ENCODE measurements at places on chromosomes 1 and 21.

- DNase-seq = no peak
Observed at GRCh38 chr1:2248854-2249558, 20.9 kb downstream of the SKI start.

DNA sequence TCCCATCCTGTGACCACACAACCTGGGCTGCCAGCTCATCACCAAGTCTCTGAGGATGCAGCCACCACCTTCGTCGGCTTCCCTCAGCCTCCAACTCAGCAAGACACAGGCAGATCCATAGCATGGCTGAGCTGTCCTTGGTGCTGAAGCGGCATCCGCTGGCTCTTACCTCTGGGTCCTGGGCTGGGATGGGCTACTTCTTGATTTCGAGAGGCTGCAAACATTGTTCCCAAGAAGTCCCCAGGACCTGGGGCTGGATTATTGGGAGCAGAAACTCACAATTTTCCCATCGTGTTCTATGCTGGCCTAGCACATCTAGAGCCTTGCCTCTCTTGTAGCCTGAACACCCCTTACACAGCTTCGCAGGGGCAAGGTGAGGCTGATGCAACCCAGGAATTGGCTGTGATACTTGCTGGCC, 24.9 kb upstream of the C1QA start:
- DNase-seq = peak; percentile 40

DNA sequence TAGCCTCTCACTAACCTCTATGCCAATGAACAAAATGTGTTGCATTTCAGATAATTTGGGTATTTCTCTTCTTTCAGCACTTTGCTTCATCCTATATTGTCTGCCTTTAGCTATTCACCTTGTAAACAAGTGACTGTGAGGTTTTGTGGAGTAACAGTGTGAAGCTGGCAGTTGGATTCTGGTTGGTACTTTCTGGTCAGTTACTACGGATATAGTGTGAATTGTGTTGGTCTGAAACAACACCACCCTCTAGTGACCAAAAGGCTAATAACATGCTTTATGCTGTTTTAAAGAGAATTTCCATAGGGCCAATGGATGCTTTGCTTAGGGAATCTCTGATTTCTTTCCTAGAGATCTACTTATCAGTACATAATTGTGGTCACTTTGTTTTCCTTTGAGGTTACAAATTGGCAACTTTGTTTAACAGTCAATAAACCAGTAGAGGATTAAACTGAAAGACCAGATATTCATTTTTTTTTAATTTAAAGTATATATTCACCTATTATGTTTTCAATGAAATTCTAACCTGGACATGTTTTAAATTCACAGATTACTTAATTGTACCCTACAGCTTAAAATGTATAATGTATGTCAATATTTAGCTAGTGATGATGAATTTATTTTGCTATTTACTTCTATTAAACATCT, 2.5 kb upstream of the PTGER3 start:
- peak; percentile 82 for DNase-seq

DNA sequence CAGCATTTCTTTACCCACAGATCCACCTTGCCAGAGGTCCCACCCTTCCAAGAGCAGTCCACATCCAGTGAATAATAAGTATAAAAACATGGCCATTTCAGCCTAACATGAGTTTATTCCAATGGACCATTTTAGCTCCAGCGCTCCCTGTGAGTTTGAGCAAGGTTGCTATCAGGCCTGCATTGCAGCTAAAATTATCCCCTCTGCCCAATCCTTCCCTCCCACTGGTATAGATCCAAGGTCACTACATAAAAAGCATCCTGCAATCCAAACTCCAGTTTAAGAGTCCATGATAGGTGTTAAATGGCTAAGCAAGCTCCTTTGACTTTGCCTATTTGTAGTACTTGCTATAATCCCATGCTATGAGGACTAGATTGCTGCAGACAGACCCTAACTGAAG, 35.6 kb downstream of the SLC5A9 start:
- DNase-seq = no peak

DNA sequence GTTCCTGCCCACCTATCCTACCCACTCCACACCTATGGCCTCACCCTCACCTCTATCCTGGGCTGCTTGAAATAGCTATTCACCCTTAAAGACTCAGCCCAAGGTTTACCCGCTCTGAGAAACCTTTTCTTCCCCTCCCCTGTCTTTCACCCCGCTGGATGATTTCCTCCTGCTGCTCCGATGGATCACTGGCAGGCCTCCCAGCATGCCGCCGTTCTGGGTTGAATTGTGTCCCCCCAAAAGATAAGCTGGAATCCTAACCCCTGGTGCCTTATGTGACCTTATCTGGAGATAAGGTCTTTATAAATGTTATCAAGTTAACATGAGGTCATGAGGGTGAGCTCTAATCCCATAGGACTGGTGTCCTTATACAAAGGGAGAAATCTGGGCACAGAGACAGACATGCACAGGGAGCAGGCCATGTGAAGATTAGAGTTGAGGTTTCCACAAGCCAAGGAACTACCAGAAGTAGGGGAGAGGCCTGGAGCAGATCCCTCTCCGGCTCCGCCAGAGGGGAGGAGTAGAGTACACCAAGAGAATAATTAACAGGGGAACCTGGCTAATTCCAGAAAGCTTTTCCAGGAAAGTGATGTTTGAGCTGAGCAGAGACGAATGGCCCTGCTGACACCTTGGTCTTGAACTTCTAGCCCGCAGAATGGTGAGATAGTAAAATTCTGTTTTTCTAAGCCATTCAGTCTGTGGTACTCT, 110.0 kb upstream of the SERBP1 start:
- DNase-seq = no peak

- no peak for DNase-seq
Observed at GRCh38 chr1:179143322-179143721, 61.5 kb downstream of the TOR3A start.

GRCh38 chr1:44421446-44421884, 16.4 kb downstream of the RNF220 start:
- no peak for DNase-seq

DNA sequence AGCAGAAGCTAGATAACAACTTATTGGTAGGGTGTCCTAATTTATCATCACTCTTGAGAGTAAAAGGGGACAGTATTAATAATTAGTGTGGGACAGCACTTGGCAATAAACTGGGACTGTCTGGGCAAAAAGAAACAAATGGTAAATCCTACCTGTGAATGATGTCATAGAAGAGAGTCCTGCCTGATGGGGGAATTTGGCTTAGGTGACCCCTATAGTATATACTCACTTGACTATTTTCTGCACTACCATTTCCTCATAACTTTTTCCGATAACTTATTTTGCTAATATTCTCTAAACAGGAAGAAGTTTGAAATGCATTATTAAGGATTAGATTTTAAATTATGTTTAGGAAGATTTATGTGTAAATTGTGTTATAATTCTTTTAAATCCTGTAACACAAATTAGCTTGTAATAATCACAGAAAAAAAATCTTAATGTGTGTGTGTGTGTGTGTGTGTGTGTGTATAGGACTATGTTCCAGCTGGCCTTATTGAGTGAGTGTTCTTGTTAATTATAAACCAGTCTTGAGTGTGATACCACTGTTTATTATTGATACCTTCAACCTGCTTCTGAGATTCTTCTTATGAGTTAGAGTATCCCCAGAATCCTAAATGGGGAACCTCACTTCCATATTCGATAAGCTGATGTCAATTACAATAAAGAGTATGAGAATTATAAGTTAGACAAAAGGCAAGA, 144.2 kb upstream of the C1orf105 start:
- no peak for DNase-seq

GRCh38 chr1:7250176-7250575, 464.9 kb downstream of the CAMTA1 start:
- no peak for DNase-seq

- no peak for DNase-seq
Observed at GRCh38 chr1:22210176-22210575, 67.3 kb upstream of the WNT4 start.

DNA sequence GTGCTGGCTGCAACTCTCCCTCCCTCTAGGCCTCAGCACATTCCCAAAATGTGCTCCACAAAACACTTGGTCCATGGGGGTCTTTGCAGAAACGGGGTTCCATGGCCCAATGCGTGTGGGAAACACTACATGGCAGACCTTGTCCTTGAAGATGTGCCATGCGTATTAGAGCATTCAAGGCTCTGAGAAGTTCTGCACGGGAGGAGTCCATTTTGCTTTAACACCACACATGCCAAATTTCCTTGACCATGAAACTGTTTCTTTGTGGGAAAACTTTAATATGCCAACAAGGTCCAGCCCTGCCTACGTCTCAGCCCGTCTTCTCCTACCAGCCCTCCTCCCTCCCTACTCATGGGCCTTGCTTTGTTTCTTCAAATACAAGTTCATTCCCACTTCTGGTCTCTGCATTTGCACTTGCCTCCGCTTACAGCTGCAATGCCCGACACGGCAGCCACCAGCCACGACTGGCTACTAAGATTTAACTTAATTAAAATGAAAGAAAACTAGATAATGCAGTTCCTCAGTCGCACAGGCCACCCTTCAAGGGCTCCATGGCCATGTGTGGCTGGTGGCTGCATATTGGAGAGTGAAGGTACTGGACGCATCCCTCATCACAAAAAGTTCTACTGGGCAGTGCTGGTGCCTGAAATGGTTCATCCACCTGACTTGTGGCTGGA, 19.2 kb upstream of the TAS1R2 start:
- no peak for DNase-seq

DNA sequence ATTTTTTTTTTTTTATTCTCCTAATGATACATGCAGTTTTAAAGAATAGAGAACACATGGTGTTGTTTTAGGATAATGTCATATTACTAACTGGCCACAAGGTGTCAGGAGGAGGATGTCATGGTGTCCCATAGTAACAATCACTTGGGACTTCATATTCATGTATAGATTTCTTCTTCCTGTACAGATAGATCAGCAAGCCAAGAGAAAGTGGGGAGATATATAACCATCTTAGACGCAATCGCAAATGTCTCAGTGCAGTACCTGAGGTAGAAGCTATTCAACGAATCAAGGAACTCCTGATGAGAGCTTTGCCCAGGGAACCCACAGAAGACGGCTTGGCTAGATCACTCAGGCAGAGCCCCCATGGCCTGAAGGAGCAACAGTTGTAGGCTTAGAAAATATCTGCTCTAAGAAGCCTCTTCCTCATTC, 12.3 kb downstream of the OR2T11 start:
- peak; percentile 28 for DNase-seq

DNA sequence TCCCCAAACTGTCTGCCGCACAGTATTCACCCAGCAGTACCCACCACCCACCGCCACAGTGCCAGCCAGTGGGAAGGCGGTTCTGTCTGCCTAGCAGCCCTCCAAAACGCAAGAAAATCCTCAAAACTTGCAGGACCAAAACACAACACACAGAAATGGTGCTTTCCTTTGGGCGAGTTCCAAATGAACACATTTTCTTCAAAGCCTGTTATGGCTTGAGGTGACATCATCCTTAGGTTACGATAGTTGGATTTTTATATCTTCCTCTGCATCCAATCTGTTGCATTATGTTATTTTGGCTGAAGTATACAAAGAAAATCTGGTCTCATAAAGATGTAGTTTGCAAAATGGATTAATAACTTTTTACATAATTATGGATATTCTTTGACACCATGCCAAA, 8.4 kb upstream of the SPRR3 start:
- no peak for DNase-seq

- no peak for DNase-seq
Observed at GRCh38 chr1:79539001-79539400, 532.5 kb upstream of the ADGRL4 start.

- DNase-seq = no peak
Observed at GRCh38 chr1:195773931-195774330, 834.3 kb downstream of the KCNT2 start.

GRCh38 chr1:97730271-97730670, 190.6 kb downstream of the DPYD start:
- no peak for DNase-seq

GRCh38 chr1:96568639-96569038, 152.9 kb upstream of the PTBP2 start:
- DNase-seq = no peak

GRCh38 chr1:184497959-184498723, 111.3 kb downstream of the C1orf21 start:
- DNase-seq = no peak

- DNase-seq = no peak
Observed at GRCh38 chr21:42364304-42364865, 1.9 kb downstream of the TFF1 start.

- peak; percentile 85 for DNase-seq
Observed at GRCh38 chr1:234486858-234487840, 8.2 kb upstream of the TARBP1 start.

DNA sequence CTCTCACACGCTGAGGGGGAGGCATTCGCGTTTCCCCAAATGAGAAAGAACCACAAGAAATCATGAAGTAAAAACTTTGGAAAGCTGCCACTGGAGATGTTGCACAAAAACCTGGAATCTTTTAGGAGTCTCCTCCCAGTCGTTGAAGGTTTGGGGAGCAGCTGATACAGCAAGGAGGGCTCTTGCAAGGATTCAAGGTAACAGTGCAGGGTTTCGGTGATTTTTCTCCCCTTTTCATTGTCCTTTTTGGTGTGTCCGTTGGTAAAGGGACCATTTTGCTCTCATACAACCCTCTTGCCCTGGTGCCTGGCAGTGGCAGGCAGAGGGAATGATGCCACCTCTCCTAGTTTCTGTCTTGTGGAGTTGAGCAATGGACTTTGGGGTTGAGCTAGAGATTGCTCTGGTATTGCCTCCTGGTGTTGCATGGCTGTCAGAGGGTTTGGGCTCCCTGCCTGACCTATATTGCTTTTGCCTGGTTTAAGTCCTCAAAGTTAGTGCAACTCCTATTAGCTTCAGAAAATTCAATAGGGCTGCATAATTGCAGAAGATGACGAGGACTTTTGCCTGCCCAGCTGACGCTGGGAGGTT, 872 bp downstream of the BRINP2 start:
- DNase-seq = no peak

GRCh38 chr1:204846546-204846945, 24.1 kb upstream of the NFASC start:
- no peak for DNase-seq

DNA sequence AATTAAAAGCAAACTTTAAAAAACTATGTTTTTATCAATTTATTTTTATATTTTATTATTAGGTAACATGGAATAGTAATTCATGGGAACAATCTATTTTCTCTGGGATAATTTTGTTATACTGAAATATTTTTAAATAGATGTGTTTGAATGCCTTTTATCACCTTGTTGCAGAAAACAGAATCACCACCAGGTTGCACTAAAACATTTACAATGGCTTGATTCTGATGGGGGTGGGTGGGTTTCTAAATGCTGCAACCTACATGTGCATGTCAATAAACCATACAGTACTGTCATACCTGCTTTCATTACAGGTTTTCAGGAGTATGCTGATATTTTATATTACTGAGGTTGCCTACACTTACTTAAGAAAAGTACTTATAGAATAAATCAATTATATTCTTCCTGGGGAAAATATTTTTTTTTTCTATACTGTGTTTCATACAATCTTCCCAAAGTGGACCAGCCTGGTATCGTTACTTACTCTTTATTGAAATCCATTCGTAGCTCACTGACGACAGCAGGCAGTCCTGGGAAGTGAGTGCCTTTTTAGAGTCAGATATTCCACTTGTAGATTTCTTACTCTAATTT, 132.8 kb downstream of the PTPRC start:
- peak; percentile 51 for DNase-seq
